ENCODE measurements at places on chromosomes 3 and 15. TPM values are rescaled to one million over a fixed set of nuclear protein-coding genes. Genes with fewer than 3 reads are reported as not detected.

The SMCO1 gene
- not detected for total RNA-seq

The ABTB1 gene
- 56.6 TPM for total RNA-seq

DNA sequence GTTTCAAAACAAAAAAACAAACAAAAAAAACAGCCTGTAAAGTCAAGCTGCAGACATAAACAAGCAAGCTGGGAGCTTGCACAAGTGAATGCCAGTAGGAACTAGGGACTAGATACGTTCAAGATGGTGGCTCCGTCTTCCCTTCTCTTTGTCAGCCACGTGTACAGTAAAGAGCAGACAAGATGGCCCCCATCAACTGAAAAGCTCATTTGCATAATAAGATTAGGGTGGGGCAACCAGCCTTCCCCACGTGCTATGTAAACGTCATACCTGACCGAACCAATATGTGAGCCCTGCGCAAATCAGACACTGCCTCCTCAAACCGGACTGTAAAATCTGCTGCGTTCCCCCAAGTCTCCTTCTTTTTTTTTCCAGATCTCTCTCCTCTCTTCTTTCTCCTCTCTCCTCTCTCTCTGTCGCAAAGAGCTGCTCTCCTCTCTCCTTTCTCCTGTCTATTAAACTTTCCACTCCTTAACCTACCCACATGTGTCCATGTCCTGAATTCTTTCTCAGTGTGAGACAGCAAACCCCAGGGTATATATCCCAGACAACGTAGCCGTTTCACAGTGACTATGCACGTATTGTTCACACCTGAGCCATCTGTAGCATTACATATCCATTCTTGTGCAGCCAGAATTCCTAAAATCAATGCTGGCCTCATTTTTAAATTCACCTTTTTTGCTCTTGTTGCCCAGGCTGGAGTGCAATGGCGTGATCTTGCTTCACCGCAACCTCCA is 31.2 kb upstream of the FXR1 start:
- H3K27ac ChIP-seq: no peak overlapping the region
- no peak for DNase-seq

DNA sequence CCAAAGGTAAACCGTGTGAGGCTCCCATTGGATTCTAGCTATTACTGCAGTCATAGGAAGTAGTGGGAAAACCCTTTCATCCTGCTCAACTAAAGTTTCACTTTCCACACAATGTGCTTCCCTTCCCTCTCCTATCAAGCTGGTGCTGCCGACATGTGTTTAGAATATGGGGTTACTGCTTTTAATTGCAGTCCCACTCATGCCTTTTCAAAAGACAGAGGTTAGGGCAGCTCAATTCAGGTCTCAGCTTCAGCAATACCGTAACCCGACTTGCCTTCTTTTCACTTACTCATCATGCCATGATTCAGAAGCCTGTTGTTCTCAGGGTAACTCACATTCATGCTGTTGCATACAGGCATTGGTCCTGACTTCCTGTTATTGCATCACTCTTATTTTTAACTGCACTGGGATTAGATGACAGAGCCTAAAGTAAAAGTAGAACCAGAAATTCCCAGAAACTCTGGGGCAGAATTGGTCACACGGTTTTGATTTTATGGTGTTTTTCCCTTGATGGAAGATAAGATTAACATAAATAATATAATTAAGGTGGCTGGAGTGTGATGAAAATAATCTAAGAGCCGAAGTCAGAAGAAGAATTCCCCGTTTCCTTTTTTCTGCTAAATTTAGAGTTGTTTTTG is 45.7 kb downstream of the C2CD4B start:
- no peaks in the 10 kb centered on the region for H3K27me3 ChIP-seq
- H3K4me3 ChIP-seq: peak overlapping the region; percentile 33
- H3K4me1 ChIP-seq: peaks cover 21% of the 10 kb centered on the region
- no peak for DNase-seq
- H3K36me3 ChIP-seq: no peaks in the 10 kb centered on the region

The DLL4 gene
- total RNA-seq: 21.3 TPM

DNA sequence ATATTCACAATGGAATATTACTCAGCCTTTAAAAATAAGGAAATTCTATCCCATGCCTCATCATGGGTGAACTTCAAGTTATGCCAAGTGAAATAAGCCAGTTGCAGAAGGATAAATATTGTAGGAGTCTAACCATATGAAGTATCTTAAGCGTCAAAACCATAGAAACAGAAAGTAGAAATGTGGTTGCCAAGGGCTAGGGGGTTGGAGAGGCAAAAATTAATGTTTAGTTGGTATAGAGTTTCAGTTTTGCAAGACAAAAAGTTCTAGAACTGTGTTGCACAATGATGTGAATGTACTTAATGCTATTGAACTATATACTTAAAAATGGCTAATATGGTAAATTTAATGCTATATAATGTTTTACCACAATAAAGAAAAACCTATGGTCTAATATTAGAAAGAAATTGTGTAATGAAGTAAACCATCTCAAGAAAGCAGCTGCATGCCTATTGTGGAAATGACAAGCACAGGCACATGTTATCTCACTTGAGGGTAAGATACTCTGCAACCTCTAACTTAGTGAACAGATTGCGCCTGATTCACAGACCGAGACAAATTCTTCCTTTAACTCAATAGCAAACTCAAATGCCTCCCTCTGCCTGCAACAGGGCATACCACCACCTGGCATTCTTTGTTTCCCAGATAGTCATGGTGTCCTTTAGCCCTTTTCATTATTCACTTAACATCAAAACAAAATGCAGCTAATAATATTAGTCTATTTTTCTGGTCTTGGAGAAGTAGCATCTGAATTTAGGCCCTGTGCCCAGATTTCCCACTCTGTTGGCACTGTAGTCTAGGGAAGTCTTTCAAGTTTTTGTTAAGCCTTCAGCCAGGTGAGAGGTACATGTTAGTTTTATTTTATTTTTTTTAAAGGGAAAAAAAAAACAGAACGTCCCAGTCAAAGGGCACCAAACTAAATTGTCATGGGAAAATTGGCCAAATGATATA is 80.2 kb upstream of the ACP3 start:
- H3K4me3 ChIP-seq: no peak overlapping the region
- DNase-seq: no peak
- H3K27me3 ChIP-seq: no peaks in the 10 kb centered on the region
- peaks cover 7% of the 10 kb centered on the region for H3K4me1 ChIP-seq
- H3K27ac ChIP-seq: no peak overlapping the region

The CXCR6 gene
- 4.3 TPM for total RNA-seq

GRCh38 chr3:27596921-27597320 is 112.7 kb upstream of the SLC4A7 start:
- H3K27ac ChIP-seq: no peak overlapping the region
- no peak for DNase-seq
- H3K36me3 ChIP-seq: no peaks in the 10 kb centered on the region
- H3K4me1 ChIP-seq: peaks cover 21% of the 10 kb centered on the region

The HEMK1 gene
- total RNA-seq: 28.4 TPM

GRCh38 chr15:54289590-54290136 is 311.4 kb downstream of the UNC13C start:
- DNase-seq: no peak
- no peaks in the 10 kb centered on the region for H3K4me1 ChIP-seq
- H3K27me3 ChIP-seq: no peaks in the 10 kb centered on the region
- no peaks in the 10 kb centered on the region for H3K36me3 ChIP-seq

DNA sequence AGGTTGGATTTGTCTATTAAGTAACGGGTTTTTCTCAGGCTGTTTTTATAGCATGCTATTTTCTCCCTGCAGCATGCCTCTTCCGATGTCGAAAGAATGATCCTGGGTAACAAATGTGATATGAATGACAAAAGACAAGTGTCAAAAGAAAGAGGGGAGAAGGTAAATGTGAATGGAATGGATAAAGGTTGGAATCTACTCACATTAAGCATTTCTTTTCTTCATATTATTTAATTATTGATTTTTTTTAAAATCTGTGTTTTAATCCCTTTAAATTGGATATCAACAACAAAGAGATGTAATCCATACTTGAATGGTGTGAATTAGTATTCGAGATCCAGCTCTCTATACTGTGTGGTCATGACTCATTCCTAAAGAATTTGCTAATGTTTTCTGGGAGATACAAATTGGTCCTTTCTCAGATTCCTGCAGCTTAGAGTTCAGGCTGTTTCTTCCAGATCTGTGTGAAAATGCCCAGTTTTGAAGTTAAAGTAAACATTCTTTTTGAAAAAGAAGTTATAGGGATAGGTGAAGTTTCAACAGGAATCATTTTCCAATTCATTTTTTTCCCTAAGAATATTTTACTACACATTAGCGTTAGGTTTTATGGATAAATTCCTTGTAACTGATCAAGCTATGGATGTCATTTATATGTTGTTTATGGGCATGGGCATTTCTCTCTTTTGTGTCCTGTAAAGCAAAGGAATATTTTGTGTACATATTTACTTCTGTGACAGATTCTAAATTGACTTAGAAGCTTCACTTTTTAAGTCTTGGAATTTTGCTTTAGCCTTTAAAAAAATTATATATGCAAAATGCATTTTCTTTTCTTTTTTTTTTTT is 20.8 kb upstream of the APH1B start:
- no peaks in the 10 kb centered on the region for H3K27me3 ChIP-seq
- H3K4me1 ChIP-seq: peaks cover 7% of the 10 kb centered on the region
- peaks cover 64% of the 10 kb centered on the region for H3K36me3 ChIP-seq
- no peak overlapping the region for H3K4me3 ChIP-seq

The MYL3 gene
- total RNA-seq: 2.0 TPM

DNA sequence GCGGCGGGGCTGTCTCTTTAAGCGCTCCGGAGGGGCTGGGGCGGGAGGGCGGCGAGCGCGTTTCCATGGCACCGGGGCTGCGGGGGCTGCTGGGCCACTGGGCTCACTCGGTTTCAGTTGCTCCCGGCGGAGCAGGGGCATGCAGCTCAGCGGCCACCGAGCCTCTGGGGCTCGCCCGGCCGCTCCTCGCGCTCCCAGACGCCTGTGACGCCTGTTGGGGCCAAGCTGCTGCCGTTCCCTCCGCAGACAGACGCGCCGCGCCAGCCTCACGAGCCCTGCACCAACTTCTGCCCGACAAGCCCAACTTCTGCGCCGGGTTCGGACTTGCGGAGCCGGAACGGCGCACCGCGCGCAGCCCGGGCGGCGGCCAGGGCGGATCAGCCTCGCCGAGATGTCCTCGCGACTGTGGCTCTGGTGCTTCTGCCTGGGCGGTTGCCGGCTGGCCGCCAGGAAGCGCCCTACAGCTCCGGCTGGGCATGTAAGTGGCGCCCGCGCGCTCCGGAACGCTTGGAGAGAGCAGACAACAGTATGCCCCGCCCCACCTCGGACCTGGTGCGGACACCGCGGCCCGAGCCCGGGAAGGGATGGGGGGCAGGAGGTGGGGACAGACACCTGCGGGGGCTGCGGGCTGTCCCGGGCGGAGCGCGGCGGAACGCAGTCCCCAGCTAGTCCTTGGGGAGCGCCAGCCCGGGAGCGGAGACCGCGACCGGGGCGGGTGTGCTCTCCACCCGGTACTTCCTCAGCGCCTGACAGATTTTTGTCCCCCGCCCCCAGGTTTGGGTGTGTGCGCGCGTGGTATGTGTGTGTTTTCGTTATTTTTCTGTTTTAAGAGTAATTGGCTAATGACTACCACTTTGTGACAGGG is 154.1 kb upstream of the GOLIM4 start:
- peaks cover 14% of the 10 kb centered on the region for H3K27me3 ChIP-seq
- DNase-seq: peak; percentile 85
- peak overlapping the region; percentile 63 for H3K4me3 ChIP-seq

- no peak for DNase-seq
- no peak overlapping the region for H3K4me3 ChIP-seq
- no peak overlapping the region for H3K27ac ChIP-seq
- no peaks in the 10 kb centered on the region for H3K27me3 ChIP-seq
Observed at GRCh38 chr15:62495670-62496614, 330.9 kb upstream of the C2CD4B start.

DNA sequence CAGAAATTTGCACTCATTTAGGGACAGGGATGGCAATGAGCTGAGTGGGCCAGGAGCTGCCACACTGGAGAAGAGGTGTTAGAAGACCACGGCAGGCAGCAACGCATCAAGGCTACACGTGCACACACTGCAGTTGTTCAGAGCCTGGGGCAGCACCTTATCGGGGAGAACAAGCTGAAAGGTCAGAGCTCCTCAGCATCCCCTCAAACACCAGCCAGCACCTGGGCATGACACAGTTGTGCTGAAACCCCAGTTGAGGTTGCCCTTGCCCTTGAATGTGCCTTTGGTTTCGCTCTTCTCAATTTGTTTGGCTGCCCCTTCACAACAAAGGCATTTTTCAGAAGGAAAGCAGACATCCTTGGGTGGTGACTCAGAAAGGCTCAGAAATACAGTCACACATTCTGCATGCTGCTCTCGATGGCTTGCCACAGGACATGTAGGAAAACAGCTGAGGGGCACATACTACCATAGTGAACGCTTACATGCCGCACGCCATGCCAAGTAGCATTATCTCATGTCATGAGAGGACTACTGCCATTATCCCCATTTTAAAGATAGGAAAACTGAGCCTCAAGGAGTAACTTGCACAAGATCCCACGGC is 57.6 kb downstream of the ST8SIA2 start:
- no peaks in the 10 kb centered on the region for H3K4me1 ChIP-seq
- no peak for DNase-seq
- no peak overlapping the region for H3K27ac ChIP-seq
- H3K4me3 ChIP-seq: no peak overlapping the region
- no peaks in the 10 kb centered on the region for H3K27me3 ChIP-seq

DNA sequence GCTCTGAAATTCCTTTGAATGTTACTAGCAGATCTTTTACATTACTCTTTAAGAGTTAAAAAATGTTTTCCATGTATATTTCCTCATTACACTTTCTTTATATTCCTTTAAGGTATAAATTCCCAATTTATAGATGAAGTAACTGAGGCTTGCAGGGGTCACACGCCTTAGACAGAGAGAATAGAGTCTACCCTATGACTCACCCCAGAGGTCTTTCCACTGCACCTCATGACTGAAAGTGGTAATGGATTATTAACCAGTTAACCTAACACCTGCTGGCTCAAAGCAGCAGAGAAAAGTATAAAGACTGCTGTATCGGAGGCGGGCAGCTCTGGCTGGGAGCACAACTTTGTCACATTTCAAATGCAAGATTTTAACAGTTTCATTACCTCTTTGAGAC is 37.7 kb downstream of the LDHAL6B start:
- no peak overlapping the region for H3K4me3 ChIP-seq
- H3K4me1 ChIP-seq: no peaks in the 10 kb centered on the region
- no peaks in the 10 kb centered on the region for H3K36me3 ChIP-seq

The FRMD5 gene
- 0.12 TPM for total RNA-seq

- DNase-seq: no peak
- H3K27ac ChIP-seq: no peak overlapping the region
- no peaks in the 10 kb centered on the region for H3K27me3 ChIP-seq
- no peaks in the 10 kb centered on the region for H3K36me3 ChIP-seq
Observed at GRCh38 chr15:84826369-84826823, 9.2 kb downstream of the ALPK3 start.

The EFCC1 gene
- 12.1 TPM for total RNA-seq

The NOX5 gene
- not detected for total RNA-seq

- DNase-seq: no peak
- H3K4me1 ChIP-seq: peaks cover 62% of the 10 kb centered on the region
- H3K27me3 ChIP-seq: peaks cover 34% of the 10 kb centered on the region
- peak overlapping the region; percentile 100 for H3K4me3 ChIP-seq
Observed at GRCh38 chr15:63046917-63047760, 4.6 kb downstream of the TPM1 start.

The CLDN16 gene
- 0.74 TPM for total RNA-seq
